GM19239 (cell line): ENCODE measurements at places on chromosomes 2 and 18.

DNA sequence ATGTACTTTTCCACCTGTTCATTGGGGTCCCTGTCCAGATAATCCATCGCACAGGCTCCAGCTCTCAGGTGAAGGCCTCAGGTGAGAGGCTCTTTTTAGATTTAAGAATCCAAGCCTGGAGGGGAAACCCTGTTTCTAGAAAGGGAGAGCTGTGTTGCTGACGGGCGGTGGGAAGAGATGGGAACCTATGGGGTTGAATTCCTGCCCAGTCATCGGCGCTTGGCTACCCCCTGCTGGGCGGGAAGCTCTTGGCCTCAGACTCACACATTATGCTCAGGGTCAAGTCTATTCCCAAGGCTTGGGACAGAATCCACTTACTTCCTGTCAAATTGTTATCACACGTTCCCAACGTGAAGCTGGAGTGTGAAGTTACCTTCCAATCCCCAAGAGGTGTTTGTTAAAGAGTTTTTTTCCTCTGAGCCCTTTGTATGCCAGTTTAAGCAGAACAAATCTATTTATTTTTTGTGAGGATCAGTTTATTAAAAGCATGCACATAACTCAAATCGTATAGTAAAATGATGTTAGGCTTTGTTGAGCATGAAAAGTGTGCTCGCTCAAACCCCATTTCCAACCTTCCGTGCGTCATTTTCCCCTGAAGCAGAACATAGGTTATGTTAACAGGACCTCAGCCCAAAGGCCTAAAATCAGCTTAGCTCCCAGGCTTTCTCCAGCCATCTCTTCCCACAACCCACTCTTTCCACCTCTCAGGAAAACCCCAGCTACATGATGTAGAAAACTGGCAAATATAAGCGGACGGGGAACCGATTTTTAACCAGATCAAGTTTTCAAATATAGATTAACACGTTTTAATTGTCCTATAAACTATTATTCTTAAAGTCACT, 181.7 kb upstream of the ETAA1 start:
- DNase-seq, result no peak

DNA sequence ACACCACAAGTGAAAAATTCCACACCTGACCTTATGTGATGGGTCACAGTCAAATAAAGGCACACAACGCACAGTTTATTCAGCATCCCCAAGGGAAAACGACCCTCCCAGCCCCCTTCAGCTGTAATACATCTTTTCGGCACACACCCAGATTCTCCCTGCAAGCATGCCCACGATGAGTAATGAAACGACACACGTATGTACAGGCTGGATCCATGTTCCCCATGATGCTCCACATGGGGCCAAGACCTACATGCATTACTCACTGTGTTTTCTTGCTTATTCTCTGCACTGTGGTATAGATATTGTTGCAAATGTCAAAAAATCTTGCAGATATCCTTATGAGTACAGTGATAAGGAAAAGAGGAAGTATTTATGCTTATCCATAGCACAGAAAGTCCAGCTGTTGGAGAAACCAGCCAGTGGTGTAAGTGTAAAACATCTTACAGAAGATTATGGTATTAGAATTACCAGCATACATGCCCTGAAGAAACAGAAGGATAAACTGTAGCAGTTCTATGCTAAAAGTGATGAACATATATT, 32.5 kb upstream of the SGPP2 start:
- DNase-seq, result no peak

DNA sequence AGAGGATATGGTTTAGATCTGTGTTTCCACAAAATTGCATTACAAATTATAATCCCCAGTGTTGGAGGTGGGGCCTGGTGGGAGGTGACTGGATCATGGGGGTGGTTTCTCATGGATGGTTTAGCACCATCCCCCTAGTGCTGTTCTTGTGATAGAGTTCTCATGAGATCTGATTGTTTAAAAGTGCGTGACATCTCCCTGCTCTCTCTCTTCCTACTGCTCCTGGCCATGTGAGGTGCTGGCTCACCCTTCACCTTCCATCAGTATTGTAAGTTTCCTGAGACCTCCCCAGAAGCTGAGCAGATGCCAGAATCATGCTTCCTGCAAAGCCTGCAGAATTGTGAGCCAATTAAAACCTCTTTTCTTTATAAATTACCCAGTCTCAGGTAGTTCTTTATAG, 33.1 kb downstream of the LHCGR start:
- no peak for DNase-seq

- DNase-seq, result no peak
Measured at GRCh38 chr2:67522148-67522547, 125.0 kb downstream of the ETAA1 start.

- DNase-seq, result no peak
Measured at GRCh38 chr18:9380621-9381395, 46.2 kb downstream of the TWSG1 start.

DNA sequence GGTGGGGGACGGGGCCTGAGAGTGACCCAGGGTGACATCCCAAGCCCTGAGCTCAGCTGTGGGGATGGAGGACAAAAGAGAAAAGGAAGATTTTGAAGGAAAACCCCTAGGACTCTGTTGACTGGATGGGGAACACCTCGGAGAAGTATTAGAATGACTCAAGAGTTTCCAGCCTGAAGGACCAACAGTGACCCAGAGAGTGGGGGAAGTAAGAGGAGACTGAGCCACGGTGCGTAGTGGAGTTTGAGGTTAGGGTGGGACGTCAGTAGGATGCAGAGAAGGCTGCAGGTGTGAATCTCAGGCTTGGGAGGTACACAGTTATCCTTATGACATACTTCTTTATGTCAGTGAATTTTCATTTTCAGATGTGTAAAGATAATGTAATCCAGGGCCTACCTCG, 119.5 kb downstream of the NCK2 start:
- DNase-seq, result no peak

DNA sequence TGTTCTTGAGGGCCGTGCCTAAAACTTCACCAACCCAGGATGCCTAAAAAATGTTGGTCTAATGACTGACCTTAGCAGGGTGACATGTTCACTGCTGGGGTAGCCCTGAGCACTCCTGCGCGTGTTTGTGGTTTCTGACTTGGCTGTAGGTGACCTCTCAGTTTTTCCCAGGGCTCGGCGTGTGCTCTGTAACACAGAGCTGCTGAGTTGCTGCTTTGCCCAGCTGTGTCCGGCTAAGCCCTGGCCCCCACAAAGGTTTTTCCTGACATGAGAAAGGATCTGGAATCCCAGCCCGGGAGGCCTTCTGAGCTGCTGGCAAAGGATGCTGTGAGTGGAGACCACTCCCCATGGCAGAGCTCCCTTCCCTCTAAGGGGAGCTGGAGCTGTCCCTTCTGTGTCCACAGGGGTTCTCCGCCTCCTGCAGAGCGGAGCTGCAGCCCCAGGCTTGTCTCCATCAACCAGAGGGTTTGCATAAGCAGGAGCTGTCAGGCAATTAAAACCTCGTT, 52.7 kb downstream of the CRIM1 start:
- no peak for DNase-seq

- no peak for DNase-seq
Measured at GRCh38 chr2:55224761-55225261, 7.3 kb downstream of the CLHC1 start.

DNA sequence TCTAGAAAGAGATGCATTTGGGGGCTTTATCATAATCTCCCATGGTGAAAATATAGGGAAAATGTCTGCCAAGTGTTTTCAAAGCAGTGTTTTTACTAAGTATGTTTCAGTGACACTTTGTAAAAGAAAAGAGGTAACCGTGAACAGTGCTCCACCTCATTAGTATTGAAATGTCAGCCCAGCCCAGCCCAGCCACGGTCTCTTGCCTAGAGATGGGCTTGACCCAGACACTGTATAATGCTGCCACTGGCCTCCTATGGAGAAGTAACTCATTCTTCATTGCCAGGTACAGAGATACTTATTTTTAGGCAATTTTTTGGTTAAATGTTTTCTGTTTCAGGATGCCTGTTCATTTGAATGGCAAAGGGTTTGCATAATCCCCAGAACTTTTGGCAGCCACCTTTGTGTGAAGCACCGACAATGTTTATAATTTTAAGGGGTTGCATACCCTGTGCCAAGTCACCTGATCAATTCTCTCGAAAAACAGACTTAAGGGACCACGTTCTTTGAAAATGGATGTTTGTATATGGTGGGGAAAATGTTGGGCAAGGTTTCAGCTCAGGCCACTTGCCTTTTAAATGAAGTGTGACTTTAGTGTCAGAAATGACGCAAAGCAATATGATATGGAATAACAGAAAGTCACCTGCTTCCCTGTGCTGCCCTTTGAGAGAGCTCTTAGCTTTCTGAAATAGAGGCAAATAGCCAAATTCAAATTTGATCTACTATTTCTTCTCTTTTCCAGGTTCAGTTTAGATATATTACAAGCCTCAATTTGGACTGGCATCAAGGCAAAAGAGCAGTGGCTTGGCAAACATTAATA, 314.5 kb upstream of the RGPD4 start:
- no peak for DNase-seq

DNA sequence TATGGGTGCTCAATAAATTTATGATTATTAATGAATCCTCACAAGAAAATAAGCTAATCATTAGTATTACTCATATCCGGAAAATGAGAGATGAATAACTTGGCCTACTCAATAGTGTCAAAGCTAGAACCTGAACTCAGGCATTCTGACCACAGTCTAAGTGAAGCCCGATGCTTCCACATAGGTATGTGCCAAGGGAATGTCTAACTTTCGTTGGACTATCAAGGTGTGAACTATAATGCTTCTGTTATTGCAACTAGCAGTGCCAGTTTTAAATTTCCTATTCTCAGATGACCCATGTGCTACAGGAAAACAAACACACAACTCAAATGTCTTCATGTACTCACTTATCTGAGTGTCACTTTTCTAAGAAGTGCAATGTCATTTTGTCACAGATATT, 1.8 kb downstream of the BARD1 start:
- DNase-seq, result no peak

- no peak for DNase-seq
Measured at GRCh38 chr18:51074605-51075004, 44.6 kb downstream of the SMAD4 start.

DNA sequence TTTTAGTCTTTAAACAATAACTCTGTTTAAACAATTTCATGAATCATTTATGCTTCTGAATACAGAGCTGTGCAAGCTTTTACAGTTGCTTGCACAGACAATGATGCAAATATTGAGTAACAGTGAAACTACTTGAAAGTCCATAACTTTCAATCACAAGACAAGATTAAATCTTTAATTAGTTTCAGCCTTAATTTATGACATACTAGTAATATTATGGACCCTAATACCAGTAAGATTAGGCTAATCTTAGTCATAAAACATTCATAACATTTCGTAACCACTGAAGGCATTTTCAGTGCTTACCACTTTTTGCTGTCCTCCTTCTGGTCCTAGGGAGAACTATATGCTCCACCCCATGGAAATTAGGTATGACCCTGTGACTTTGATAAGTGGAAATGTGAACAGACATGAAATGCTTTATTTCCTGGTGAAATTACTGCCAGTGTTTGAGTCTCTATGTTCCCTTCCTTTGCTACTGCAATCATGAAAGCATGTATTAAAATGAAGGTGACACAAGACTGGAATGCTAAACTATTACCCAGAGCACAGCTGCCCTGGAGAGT, 1.8 kb upstream of the COBLL1 start:
- no peak for DNase-seq

DNA sequence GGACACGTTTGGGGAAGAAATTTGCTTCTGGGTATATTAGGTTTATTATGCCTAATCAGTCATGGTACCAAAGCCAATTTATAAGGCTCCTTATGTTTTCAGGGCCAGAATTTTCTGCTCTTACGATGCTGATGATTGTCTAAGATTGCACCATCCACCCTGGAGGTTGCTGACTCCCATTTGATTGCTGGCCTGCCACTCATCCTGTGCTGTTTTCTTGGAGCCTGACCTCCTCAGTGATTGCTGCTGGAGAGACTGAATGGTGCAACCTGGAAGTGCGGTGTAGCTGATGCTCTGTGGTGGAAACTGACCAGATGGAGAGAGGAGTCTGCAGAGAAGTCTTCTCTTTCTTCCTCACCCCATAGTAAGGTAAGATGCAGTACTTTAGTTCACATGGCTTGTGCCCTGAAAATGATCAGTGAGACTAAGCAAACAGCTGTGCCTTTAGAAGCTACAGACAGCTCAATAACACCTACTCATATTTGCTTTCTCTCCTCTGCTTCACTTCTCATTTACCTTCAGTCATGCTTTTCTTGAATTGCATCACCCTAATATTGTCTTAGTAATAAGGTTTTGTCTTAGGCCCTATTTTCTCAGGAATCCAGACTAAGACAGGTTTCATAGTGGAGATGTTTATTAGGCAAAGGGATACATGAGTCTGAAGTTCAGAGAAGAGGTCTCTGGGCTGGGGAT, 17.4 kb downstream of the ZNF24 start:
- no peak for DNase-seq

GRCh38 chr2:69805887-69806286, 23.6 kb upstream of the GMCL1 start:
- DNase-seq, result no peak

- DNase-seq, result no peak
Measured at GRCh38 chr18:5941890-5942289, 46.6 kb upstream of the TMEM200C start.

GRCh38 chr2:1557467-1557820, 144.2 kb downstream of the TPO start:
- DNase-seq, result no peak

DNA sequence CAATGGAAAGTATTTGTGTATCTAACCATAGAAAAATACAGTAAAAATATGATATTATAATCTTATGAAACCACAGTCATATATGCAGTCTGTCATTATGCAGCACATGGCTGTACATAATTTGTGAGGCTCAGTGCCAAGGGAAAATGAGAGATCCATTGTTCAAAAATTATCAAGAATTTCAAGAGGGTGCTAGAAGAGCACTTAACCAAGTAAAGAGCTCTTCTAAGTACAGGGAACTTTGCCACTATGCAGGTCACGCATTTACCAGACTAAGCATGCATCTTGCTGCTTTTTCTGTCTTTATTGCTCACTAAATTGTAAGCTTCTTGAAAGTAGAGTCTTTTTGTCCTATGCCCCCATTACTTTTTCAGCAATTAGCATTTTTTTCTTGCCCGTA, 438.0 kb downstream of the LRP1B start:
- no peak for DNase-seq

- no peak for DNase-seq
Measured at GRCh38 chr2:123101434-123101833, 923.7 kb upstream of the CNTNAP5 start.

- DNase-seq, result no peak
Measured at GRCh38 chr2:209976698-209977385, 25.6 kb upstream of the RPE start.

- DNase-seq, result no peak
Measured at GRCh38 chr2:50727636-50728339, 304.1 kb downstream of the NRXN1 start.

DNA sequence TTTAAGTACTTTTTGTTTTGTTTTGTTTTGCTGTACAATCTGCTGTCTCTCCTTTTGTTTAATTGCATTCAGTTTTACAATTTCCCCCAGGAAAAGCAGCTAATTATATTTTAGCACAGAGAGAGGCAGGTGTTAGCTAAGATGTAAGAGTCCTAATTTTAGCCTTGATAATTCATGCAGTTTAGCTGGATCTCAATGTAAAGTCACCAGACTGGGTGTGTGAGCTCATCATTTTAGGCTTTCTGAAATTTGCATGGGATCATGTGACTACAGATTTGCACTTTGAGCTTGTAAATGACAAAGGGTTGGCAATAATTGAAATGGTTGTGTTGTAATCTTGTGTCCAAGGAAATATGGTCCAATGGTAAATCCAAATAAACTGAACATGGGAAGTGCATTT, 68.5 kb downstream of the ETAA1 start:
- no peak for DNase-seq

- DNase-seq, result no peak
Measured at GRCh38 chr2:128301501-128301966, 17.1 kb downstream of the HS6ST1 start.
